NAMALWA (cell line): ENCODE measurements at places on chromosomes 7 and 10.

GRCh38 chr7:25496476-25497368, 268.4 kb upstream of the NPVF start:
- DNase-seq, result peak; percentile 75

DNA sequence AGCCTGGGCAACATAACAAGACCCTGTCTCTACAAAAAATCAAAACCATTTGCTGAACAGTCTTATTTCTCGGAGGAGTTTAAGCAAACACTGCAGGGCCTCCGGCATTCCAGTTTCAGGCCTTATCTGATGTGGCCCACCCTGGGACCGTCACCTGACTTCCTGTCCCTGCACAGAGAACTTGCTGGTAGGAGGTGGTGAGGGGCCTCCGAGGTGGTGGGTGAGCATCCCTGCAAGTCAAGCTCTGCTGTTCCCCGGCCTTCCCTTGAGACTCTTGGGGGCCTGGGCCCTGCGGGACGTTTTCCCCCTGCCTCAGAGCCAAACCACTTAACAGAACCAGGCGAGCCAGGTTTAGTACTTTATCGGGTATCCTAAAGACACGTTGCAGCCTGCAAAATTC, 44.5 kb upstream of the AP5Z1 start:
- DNase-seq, result no peak

GRCh38 chr10:64036321-64036930, 515.2 kb downstream of the REEP3 start:
- no peak for DNase-seq

DNA sequence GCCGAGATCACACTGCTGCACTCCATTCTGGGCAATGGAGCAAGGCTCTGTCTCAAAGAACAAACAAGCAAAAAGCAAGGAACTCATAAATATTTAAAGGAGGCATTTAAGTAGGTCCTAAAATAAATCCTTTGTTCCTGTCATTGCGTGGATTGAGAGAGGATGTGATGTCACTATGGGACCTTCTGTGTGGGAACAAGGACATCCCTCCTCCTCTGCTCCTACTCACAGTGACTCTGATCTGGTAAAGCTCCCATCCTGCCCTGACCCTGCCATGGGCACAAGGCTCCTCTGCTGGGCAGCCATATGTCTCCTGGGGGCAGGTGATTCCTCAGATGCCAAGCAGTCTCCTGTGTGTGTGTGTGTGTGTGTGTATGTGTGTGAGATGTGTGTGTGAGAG, 74.1 kb upstream of the PRSS58 start:
- no peak for DNase-seq

DNA sequence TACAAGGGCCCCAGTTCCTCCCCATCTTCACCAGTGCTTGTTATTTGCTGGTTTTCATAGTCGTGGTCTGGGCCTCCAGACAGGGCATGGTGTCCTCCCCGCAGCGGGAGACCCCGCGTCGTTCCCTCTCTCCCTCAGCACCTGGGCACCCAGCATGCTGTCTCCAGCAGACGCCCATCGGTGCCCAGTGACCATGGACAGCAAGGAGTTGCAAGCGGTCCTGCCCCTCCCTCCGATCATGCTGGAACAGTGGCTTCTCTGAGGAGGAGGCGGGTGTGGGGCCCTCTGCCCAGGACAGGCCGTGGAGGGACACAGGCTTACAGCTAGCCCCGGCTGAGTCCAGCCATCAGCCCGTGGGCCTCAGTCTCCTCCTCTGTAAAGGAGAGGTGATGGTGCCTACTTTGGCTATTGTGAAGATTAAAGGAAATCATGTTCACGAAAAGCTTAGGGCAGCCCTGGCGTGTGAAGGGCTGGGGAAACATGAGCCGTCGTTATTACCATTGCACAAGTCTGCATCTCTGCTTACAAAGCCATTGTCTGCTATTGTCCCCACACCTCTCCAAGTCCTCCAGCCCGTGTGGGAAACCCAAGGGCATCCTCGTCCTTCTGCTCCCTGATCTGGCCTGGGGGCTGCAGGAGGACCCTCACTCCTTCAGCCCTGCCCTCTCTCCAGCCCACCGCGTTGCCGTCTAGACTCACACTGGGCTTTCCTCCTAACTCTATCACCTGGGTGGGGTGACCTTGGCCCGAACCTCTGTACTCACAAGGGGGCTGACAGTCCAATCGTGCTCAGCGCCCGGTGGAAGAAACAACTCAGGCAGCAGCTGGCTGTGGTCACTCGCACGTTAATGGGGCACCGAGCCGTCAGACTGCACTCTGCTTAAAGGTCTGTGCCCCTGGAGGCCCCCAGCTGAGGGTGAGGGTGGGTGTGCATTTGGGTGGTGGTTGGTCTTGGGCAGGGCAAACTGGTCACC, 29.9 kb downstream of the EN2 start:
- no peak for DNase-seq

DNA sequence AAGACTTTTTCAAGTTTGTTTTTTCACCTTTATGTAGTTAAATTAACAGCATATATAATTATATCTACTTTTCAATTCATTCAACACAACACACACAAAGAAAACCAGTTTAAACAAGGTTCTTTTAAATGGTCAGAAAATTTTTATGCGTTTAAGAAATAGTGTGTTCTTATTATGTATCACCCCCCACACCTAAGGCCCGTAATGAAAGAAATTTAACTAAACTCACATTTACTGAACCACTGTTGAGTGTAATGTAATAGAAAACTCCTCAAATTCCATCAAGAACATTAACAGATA, 19.0 kb upstream of the ITGB8 start:
- no peak for DNase-seq

DNA sequence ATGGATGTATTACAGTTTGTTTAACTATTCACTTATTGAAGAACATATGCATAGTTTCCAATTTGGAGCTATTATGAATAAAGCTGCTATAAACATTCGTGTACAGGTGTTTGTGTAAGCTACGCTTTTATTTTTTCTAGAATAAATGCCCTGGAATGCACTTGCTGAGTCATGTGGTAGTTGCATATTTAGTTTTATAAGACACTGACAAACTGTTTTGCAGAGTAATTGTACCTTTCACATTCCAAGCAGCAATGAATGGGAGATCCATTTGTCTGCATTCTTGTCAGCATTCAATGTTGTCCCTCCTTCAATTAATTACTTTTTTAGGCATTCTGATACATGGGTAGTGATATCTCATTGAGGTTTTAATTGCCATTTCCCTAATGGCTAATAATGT, 373.6 kb upstream of the GHITM start:
- DNase-seq, result no peak

DNA sequence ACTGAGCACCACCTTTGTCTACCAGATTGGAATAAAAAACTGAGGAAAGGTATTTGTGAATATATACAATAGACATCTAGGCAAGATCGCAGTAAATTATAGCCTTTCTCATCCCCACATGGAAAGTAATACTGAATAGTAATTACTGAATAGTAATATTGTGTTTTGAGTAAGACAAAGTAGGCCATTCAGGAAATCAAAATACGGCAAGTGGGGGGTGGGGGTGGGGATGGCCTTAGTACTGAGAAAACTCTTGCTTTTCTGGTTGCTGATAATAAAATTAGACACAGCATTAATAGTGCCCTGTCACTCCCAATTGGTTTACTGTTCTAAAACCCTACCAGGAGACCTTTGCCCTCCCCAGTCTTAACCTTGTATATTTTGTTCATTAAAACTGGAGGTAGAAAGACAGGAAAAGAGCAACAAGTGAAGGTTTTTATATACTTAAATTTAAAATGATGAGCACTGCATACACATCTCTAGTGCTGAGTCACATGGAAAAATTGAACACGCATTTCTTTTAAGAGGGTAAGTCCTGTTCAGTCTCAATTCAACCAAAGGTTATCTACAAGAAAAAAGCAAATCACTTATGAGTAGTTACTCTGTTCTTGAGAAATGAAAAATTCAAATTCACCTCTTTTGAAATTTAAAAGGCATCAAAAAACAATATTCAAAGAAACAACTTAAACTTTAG, 65.6 kb downstream of the IGF2BP3 start:
- DNase-seq, result no peak
